ENCODE measurements at places on chromosomes 3 and 15.

DNA sequence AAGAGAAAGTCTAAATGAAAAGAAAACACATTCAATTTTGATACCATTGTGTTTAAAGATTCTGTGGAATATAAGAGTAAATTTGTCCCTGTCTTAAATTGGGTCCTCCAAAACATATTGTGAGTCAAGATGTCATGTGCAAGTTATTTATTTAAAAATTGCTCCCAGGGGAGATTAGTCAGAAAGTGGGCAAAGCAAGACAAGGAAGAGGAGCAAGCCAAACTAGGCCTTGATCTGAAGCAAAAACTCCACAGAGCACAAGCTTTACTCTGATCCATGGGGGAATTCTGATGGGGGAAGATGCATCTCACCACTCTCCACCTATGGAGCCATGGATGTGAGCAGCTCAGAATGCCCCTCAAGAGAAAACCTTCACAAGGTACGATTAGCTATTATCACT, 342.8 kb upstream of the IL12A start:
- DNase-seq = no peak

GRCh38 chr3:53211706-53212702, 43.8 kb downstream of the TKT start:
- no peak for DNase-seq

- DNase-seq = no peak
Observed at GRCh38 chr3:37295925-37296324, 121.5 kb upstream of the LRRFIP2 start.

DNA sequence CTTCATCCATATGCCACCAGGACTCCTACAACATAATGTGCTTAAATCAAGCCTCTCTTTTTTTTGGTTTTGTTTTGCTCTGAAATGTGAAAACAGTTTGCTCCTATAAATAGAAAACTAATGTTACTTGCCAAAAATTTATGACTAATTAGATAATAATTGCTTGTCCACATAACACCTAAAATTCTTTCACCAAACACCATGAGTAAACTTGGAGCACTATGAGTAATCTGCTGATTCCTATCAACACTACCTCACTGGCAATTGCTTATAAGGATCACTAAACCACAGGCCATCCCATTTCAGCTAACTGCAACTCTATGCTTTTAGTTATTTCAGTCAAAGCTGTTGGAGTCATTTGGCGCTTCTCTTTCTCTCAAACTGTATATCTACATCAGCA, 252.7 kb downstream of the EPHA3 start:
- no peak for DNase-seq

DNA sequence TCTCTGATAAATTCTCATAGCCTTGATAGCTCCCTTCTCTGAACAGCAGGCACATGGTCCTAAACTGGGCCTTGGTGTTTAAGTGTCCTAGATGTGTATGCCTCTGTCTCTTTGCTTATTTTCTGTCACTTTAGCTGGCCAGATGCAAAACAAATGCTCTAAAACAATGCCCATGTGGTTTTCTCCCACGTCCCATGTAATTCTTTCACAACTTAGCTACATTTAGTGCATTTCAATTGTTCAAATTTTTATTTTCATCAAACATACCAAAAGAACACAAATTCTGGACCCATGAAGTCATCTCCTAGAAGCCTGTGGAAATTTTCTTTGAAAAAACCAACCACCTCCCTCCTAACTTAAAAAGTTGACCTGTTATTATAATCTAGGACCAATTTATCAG, 491.3 kb upstream of the AGTR1 start:
- DNase-seq = no peak

- DNase-seq = no peak
Observed at GRCh38 chr15:38863381-38863780, 298.8 kb upstream of the RASGRP1 start.

Data from stimulated activated CD4-positive, alpha-beta T cell treated with anti-CD3 and anti-CD28 coated beads, Interleukin-4, amount 100 ng/mL, for 48 hours (primary cell).